Posterior cingulate gyrus (tissue), 11 donors: ENCODE measurements at places on chromosomes 3 and 15.

GRCh38 chr3:32172420-32172819 is 66.0 kb downstream of the GPD1L start:
- DNase-seq: no peak

- no peak for DNase-seq
Observed at GRCh38 chr3:108183971-108184370, 38.3 kb downstream of the IFT57 start.

GRCh38 chr3:14513566-14514322 is 26.4 kb downstream of the GRIP2 start:
- peak; percentile 54 for DNase-seq

DNA sequence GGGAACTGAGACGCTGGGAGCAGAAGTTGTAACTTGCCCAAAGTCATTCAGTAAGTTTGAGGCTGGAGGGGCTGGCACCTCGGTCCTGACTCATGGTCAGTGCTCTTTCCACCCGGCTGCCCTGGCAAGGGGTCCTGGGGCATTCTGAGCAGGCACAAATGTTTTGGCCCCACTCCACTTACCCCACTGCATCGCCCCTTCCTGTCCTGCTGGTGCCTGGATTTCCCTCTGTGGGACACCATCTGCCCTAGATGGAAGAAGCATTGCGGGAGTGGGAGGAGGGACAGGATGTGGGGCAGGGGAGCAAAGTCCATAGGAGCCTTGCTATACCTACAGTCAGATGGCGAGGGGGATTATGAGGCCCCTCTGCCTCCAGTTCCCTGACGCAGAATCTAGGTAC is 4.5 kb downstream of the CORO2B start:
- DNase-seq: no peak

DNA sequence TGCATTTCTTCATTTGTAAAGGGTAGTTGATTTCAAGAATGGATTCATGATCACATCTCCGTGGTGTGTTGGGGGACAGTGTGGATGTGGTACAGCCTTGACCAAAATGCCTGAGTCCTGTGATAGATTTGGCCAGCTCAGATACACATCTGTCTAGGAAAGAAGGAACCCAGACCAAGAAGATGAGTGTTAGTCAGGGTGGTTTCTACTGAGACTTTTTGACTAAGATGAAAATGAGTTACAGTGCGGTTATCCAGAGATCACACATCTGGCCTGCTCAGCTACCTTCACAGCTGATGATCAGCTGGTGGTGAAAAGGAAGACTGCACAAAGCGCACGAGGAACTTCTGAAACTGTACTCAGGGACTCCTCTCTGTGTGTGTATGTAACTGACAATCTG is 68.0 kb downstream of the FNDC3B start:
- no peak for DNase-seq

DNA sequence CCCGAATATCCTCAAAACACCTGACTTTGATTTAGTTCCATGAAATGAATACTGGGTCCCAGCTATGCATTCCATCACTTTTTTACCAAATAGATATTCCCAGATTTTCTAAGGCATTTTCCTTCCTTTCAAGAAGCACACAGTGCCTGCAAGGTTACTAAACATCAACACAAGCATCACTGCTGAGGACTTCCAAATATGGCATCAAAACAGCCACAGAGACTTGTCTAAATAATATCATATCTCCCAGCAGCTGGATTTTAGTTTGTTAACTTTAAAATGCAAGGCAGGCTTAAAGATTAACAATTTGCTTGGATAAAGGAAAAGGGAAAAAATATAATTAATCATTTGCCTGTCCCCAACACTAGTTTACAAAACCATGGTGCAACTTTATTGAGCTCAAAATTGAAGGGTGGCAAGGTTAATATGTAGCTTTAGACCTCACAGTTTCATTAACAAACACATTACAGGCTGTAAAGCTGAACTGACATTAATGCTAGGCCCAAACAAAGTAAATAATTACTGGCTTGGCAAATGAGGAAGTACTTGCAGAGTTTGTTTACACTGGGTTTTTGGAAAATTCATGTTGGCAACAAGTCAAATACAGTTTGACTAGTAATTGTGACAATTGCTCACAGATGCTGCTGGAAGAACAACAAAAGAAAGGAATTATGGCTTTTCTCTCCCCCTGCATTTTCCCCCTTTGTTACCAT is 401.7 kb upstream of the CDIN1 start:
- DNase-seq: no peak

DNA sequence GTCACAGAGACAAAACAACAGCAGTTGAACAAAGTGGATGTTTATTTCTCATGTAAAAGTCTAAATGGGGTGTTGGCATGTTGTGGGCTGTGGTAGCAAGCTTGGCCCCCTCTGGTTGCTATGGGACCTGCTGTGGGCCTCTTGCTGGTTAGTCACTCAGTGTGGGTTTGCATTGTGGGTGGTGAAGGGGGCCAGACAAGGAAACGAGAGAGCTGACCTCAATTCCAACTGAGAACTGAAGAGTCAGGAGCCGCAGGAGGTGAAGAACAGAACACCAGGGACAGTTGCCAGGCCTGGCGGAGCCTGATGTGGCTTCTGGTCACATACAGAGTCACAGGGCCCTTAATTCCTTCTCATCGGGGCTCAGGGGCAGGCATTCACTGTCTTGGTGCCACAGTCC is 1.9 kb upstream of the ADPGK start:
- no peak for DNase-seq

DNA sequence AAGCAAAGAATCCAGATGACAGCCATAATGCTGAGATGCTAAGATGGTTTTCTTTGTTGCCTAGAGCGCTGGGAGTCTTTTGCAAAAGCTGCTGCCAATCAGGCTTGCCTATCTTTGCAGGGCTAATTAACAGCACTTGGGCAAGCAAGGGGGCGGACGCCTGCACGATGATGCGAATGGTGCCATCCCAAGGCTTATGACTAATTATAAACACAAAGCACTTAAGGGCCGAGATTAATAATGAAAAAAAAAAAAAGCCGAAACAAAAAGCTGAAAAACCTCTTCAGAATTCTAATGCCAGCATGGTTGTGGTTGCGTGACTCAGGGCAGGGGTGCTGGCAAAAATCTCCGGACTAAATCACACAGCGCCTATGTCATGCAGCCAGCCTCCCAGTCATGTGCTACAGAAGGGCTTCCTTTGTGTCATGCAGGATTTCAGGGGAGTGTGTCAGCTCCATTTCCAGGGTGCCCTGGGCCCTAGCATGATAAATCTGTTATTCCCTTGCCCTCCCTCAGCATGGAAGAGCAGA is 185.0 kb upstream of the ANKRD28 start:
- DNase-seq: no peak

- DNase-seq: no peak
Observed at GRCh38 chr3:150371741-150372254, 36.3 kb upstream of the TSC22D2 start.

- DNase-seq: no peak
Observed at GRCh38 chr15:22735781-22736180, 50.7 kb upstream of the NIPA1 start.

DNA sequence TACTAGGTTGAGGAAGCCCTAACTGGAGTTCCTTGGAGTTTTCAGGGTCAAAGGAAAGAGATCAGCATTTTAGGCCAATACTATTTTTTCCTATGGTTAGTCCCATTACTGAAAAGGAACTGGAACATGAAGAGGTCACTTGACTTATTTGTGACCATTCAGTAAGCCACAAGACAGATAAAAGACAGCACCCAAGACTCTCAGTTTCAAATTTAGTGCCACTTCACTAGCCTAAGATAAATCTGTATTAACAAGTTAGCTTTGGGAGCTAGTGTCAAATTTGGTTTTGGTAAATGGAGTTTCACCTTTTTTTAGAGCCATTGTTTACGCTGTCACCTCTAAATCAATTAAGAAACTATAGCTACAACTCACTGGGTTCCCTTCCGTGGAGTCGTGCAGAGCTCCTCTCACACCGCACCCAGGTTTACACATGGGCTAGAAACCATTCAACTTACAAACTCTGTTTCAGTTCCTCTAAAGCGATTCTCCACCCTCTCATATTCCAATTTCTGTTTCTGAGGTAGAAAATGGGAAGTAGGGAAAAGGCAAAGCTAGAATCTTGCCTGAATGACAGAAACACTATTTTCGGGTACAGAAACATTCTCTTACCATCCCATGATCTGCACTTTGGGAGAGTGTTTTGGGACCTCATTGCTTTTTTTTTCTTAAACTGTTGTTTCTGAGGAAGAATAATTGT is 14.4 kb downstream of the CCDC32 start:
- DNase-seq: no peak

- DNase-seq: no peak
Observed at GRCh38 chr15:44186705-44187104, 8.4 kb downstream of the FRMD5 start.

DNA sequence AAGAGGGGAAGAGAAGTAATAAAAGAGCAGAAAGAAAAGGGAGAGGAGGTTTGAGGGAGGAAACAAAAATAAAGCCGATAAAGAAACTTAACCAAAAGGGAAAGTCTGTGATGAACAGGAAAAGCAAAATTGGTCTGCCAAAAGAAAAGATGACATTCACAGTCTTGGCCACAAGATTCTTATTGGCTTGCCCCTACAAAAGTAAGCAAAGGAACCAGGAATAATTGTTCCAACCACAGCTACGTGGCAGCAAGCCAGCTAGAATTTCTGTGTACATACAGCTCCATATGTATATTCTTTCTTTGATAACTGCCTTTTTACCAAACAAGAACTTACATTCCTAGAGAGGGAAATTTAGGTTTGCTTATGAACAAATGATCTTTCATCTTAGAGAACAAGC is 79.6 kb downstream of the MLH1 start:
- no peak for DNase-seq

DNA sequence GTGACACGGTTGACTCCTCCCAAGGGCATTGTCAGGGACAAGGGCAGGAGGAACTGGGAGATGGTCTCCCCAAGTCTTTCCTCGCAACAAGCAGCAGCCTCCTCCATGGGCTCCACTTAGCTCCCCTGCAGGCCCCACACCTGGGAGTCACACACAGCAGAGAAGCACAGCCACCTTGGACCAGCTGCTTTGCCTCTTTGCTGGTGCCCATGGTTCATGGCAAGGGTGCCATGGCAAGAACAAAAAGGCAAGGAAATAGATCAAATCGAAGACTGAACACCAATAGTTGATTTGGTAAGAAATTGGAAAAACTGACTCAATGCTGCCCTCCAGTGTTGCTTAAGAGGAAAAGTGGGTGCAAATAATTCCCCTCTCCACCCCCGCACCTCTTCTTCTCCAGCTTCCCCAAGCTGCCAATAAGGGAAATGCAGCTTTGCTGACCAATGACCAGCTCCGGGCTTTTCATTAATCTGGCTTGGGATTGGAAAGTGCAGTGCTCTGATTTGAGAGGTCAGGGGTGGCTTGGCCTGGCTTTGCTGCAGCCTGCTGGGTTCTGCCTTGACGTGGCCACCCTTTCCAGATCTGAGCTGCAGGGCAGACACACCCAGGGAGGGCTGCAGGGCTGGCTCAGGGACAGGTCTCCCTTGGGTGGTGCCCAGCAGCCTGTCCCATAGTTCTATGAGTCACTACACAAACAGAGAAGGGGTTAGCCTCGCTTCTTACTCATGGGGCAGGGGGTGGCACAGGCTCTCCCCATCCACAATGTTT is 162.0 kb downstream of the KLF13 start:
- DNase-seq: no peak

DNA sequence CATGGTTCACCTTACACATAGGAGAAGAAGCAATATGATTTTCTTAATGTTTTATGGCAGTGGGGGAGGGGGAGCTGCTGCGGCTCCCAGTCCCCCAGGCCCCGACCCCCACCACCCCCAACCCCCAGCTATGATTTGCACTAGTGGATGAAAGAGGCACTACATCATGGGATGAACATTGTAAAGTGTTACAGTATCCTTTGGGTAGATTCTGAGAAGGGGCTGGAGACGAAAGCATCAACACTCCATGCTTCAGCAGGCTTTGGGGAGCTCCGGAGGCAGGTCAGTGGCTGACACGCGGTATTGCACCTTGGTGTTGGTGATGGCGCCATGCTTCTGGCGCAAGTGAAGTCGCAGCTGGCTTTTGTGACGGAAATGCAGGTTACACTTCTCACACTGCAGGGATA is 19.9 kb upstream of the RTP2 start:
- no peak for DNase-seq

- no peak for DNase-seq
Observed at GRCh38 chr15:89129123-89129815, 41.0 kb downstream of the ABHD2 start.

- no peak for DNase-seq
Observed at GRCh38 chr3:9194509-9195184, 54.8 kb downstream of the SRGAP3 start.

DNA sequence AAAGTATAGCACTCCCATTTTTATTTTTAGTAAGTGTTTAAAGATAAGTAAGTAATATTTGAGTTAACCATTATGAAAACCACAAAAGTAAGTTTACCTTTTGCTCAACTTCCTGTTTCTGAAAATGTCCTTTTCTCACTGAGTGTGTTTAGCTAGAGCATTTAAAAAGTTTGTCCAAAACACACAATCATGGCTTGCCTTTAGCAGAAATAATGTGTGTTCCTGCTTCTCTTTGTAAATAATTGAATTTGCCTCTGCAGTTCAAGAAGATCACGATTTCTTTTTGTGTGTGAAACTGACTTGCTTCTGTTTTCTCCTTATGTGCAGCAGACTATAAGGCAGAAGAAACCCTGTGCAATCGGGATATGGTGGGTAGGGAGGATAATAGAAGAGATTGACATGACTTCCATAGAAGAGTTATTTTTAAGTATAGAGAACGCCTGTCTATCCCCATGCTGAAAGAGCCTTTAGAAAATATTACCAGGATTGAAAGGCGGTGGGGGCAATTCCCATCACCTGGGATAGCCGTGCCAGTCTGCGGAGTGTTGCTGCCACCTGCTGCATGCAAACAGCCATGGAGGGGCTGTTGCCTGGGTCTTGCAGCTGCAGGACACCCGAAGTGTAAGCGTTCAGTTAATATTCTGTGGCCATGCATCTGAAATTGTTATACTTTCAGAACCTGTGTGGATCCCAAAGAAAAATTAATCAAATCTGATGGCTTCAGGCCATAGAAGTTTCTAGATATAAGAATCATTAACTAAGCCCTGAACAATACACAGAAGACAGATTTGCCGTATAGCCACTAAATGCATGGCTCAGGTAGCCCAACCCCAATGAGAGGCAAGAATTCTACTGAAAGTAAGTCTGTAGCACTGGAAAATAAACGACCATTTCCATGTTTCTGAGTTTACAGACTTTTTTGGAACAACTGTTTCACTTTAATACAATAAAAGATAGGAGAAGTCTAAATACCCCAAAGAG is 2.4 kb upstream of the CD96 start:
- peak; percentile 40 for DNase-seq

DNA sequence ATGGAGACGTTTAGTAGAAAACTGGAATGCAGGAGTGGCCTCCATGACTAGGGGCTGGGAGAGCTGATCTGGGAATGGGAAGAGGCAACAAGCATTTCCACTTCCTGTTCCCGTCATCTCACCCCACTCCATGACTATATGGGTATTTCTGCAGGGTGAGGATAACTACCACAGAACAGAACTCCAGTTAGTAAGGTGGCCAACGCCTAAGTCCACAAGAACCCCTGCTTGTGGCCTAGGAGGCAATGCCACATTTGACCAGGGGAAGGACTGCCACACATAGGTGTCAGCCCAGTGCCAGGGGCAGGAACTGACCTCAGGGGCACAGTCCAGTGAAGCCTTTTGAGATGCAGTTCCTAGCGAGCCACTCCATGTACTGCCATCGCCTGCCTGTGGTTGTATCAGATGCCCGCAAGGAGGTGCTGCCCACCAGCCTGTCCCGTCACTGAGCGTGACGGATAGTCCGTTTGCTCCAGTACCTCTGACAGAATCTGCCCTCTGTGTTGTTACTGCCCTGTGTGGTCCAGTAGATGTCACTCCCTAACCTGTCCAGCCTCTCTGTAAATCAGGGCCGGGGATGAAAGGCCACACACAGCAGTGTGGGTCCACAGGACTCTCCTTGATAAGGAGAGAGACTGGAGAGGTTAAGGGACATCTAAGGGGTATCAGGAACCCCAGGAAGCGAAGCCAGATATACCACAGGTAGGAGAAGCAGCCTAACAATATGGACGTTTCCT is 3.5 kb upstream of the MTFMT start:
- DNase-seq: peak; percentile 40
